ENCODE measurements at places on chromosomes 7 and 10.

GRCh38 chr10:124820121-124820520, 18.5 kb downstream of the ABRAXAS2 start:
- DNase-seq, result no peak

DNA sequence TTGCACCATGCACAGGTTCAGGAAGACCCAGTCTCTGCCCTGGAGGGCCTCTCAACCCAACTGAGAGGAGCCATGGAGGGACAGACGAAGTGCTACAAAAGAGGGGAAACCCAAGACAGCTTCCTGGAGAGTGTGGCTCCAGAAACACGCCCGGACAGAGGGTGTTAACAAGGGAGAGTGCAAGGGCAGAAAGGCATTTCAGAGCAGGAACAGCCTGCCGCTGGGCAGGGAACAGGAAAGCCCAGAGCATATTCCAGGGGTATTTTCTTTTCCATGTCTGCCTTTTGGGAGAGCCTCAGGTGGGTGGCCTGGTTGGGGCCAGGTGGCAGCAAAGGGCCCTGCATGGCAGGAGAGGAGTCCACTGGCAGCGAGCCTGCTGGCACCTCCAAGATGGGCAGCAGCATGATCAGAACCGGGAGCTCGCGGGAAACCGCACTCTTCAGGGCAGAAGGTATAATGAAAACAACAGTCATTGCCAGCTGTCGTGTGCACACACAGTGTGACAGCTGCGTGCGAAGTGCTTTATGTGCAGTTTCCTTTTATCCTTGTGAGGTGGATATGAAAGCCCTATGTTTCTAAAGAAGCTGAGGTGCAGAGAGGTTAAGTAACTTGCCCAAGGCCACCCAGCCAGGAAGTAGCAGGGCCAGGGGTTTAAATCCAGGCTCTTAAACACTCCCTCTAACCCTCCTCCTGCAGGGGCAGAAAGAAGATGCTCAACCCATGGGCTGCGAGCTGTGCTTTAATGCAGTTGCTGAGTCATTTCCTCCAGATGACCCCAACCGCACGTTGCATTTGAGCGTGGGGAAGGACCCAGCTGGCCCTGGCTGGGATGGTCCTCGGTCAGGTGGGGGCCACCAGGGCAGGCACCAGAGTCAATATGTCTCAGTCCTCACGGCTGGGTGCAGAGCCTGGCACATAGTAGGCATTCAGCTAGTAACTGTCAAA, 128.6 kb downstream of the OAT start:
- no peak for DNase-seq

DNA sequence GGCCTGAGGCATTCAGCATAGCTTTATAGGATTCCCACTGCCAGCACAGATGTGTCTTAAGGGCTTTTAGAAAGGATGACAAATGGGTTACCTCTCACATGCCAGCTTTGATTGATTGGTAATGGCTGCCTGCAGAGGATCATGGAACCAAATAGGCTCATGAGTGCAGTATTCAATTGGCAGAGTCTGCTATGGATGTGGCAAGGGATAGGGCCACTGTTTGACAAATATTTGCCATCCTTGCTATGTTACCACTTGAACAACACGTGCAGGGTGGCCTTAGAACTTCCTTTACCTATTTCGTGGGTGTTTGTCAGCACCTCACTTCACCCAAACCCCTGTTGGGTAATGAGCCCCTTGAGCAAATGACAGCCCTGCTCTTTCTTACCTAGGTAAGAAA, 139.2 kb downstream of the C10orf105 start:
- no peak for DNase-seq

GRCh38 chr7:105297985-105298384, 90.7 kb downstream of the SRPK2 start:
- no peak for DNase-seq

DNA sequence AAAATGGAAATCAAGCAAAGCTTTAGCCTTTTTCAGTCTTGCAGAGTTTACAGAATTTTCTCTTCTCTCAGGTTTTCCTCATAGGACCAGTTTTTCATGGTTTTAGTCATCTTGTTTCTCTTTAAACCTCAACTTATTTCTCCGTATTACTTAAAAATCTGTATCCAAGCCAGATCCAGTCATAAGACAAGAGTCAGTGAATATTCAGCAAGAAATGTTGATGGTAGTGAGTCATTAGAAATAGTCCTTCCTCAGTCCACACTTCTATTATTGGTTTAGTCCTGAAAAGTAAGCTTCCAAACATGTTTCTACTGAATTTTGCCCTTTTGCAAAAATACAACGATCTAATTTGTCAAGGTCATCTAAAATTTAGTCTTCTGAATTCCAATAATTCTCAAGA, 107.0 kb downstream of the VIM start:
- no peak for DNase-seq

DNA sequence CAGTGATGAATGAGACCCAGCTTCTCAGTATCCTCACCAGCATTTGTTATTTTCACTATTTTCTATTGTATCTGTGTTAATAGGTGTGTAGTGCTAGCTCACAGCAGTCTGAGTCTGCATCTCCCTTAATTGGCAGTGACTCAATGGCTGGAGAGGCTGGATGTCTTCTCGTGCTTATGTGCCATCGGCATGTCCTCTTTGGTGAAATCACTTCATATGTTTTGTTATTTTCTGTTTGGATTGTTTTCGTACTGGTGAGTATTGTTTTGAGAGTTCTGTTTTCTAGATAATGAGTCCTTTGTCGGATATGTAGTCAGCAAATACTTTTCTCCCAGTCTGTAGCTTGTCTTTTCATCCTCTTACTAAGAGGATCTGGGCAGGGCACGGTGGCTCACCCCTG, 66.1 kb downstream of the AMZ1 start:
- no peak for DNase-seq

DNA sequence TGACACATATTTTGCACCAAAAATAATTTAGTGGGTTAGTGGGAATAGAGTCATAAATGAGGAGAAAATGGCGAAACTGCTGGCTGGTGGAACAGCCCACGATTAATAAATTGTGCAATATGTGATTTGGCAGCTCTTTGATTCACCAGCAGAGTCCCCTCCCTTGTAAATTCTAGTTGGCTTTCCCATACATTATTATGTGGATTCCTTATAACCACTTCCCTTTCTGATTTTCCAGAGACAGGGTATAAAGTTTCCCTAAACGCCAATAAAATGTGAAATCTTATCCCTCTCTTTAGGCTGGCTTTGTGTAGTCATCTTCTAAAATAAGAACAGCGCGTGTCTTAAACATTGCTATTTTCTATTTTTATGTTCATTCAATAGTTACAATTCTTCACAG, 149.4 kb upstream of the FERD3L start:
- DNase-seq, result no peak

DNA sequence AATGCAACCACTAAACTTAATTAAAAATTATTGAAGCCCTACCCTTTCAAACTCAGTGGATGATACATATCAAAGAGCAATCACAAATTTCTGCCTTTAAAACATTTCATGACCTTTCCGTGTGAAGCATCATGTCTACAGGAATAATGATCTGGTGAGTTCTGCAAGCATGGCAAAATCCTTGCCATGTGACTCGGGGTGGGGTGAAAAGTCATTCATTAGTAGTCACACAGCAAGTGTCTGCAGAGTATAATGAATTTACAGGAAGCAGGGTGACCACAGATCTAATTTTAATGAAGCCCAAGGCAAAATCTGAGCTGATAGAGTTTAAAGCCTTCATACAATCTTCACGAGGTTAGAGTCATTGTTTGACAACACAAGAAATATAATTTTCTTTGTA, 351.9 kb downstream of the THSD7A start:
- DNase-seq, result no peak

- no peak for DNase-seq
Measured at GRCh38 chr7:20376796-20377195, 46.1 kb downstream of the ITGB8 start.

GRCh38 chr7:46532571-46532970, 611.5 kb upstream of the IGFBP3 start:
- DNase-seq, result no peak

GRCh38 chr10:29479081-29479925, 155.5 kb downstream of the SVIL start:
- peak; percentile 22 for DNase-seq

GRCh38 chr7:103076764-103077163, 1.8 kb downstream of the ARMC10 start:
- no peak for DNase-seq

DNA sequence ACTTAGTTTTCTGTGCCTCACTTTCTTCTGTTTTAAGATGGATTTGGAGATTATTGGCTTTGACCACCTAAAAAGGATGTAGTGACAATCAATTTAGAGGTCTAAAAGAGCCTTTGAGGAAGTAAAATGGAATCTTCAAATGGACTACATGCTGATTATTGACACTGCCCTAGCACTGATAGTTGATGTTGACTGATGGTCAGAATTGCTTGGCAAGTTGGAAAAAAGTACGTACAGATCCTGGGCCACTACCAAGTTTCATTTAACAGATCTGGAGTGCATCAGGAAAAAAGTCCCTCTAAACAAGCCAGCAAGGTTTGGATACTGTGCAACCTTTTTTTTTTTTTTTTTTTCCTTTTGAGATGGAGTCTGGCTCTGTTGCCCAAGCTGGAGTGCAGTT, 81.1 kb downstream of the TCF7L2 start:
- DNase-seq, result no peak

GRCh38 chr7:91064938-91065337, 199.3 kb upstream of the FZD1 start:
- no peak for DNase-seq
